ENCODE measurements at places on chromosomes 4 and X.

- DNase-seq: no peak
Measured at GRCh38 chr4:141391771-141392170, 171.1 kb downstream of the ZNF330 start.

GRCh38 chr4:183201331-183201730 lies 102.3 kb downstream of the WWC2 start:
- DNase-seq: no peak

DNA sequence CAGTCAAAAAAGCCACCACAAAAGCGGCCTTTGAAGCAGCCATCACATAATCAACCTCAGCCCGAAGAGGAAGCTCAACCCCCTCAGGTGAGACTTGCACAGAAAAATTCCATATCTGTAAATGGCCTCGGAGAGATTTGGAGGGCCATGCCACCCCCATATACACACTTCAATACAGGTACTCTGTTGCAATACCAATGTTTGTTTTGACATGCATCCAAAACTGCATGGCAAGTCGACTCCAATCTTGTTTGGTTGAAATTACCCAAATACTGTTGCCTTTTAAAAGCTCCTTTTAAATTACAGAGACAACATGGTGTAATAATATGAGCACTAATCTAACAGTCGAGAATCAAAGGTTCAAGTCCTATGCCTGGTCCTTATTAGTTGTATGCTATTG lies 5.9 kb downstream of the ENAM start:
- no peak for DNase-seq

DNA sequence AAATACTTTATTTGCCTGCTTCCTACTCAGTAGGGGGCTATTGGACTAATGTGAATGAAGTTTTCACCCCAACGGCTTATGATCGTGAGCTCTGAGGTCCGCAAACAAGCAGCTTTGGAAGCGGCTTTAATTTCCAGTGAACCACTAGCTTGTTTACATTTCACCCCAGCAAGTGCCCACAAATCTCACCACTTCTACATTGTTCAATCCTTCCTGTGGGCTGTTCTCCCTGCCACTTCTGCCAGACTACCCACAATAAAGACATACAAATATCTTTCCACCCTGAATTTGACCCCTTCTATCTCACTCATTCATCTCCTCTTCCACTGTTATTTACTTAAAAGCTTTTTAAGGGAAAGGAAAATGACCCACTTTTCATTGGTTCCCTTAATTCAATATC lies 98.0 kb downstream of the CDS1 start:
- DNase-seq: no peak

GRCh38 chr4:38717604-38718003 lies 53.6 kb downstream of the KLF3 start:
- DNase-seq: no peak

- no peak for DNase-seq
Measured at GRCh38 chrX:12447448-12448064, 309.3 kb downstream of the FRMPD4 start.

DNA sequence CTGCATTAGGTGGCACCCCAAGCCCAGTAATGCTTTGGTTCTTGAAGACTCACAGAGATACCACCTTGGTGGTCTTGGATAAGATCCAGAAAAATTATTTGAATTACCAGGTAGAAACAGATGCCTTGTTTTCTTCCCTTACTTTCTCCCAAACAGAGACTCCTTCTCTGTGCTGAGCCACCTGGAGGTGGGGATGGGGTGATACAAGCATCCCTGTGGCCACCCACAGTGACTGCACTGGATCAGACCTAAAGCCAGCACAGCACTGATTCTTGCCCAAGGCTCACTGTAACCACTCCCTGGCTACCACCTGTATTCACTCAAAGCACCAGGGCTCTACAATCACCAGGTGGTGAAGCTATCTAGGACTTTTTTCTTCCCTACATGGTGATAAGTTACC lies 156.8 kb downstream of the TEX13A start:
- DNase-seq: no peak

- no peak for DNase-seq
Measured at GRCh38 chrX:40544343-40545266, 36.2 kb upstream of the ATP6AP2 start.

DNA sequence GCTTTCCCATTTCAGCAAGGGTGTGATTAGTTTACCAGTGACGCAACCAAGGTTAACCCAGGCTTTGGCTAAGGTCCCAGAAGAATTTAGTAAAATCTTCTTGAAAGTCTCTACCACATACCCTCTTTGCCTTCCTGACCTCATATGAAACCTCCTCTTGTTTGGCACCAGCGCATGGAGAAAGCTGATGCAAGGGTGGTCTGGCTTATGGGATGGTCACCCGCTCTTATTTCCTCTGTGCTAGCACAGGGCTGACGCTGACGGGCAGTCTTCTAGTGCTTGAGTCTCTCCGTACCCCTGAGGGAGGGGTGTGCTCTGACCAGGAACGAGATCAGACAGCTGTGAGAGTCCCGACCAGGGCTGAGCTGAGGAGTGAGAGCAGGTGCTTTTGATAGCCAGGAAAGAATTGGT lies 137.6 kb downstream of the TENM3 start:
- no peak for DNase-seq

- no peak for DNase-seq
Measured at GRCh38 chrX:8726031-8726652, 5.8 kb downstream of the ANOS1 start.

DNA sequence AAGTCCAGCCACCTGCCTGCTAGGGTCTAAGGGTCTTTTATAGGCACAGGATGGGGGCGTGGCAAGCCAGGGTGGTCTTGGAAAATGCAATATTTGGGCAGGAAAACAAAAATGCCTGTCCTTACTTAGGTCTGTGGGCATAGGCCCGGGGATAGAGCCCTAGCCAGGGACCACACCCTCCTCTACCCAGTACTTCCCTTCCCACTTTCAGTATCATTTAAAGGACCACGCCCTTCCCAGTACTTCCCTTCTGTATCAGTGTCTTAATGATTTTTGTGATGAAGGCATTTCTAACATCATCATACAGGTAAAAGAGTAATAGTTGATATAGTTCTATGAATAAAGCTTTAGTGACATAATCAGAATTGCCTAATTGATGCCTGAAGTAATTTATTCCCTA lies 11.4 kb downstream of the BANK1 start:
- no peak for DNase-seq
